Foreskin fibroblast (primary cell): ENCODE measurements at places on chromosomes 1 and 21.
A peak's percentile ranks its signal among the peaks of the same experiment; 100 is the strongest.

DNA sequence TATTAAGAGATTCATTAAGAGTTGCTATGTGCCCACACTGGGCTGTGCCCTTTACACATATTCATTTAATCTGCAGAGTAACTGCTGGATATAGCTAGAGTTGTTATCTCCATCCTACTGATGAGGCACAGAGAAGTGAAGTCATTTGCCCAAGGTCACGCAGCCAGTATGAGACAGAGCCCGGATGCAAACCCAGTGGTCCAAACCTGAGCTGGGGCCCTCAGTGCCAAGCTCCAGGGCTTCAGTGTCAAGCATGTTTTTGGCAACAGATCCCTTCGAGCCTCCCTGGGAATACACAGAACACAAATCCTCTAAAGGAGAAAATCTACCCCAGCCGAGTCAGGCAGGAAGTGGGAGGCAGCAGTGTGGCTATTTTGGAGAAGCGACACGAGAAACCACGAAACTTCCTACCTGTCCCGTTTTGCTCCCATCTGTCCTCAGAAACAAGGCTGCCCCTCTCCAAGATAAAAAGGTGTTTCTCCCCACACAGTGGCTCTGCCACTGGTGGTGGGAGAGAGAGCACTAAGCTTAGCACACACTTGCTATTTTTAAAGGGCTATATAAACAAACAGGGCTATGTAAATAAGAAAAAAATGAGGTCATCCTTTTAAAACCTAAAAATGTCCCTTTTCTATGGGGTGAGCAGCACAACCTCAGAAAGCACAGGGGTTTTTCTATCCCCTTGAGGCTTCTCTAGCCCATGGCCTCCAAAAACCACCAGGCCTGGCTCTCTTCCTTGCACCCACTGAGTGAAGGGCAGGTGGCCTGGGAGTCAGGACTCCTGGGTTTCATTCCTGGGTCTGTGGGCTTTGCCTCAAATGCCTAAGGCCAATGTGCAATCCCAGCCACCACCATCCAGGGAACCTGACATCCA lies 138.6 kb upstream of the EDN2 start:
- DNase-seq = peak; percentile 23

- DNase-seq = peak; percentile 85
These were observed 212.4 kb downstream of the FOXD2 start for GRCh38 chr1:47650205-47650604.

- no peak for DNase-seq
These were observed 110.2 kb upstream of the PLD5 start for GRCh38 chr1:242634732-242635131.

GRCh38 chr1:108016451-108016920 lies 51.5 kb upstream of the VAV3 start:
- peak; percentile 30 for DNase-seq

DNA sequence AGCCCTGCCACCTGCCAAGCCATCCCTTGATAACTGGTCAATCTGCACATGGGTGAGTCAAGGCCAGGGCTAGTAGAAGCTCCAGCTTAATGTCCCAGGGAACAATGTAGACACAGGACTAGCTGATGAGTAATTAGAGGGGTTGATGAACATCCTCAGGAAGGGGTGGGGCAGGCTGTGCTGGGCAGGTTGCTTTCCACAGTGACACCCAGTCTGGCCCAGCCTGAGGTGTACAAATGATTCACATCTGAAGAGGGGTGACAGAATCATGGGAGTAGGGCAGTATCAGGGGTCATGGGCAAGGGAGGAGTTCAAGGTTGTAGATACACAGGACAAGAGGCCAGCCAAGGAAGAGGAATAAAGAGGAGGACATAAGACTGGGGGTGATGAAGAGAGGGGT lies 4.3 kb downstream of the LPAR3 start:
- no peak for DNase-seq

- DNase-seq = no peak
These were observed 19.2 kb upstream of the KCNE2 start for GRCh38 chr21:34344584-34344983.

GRCh38 chr1:76230842-76231281 lies 156.3 kb downstream of the ST6GALNAC3 start:
- no peak for DNase-seq

DNA sequence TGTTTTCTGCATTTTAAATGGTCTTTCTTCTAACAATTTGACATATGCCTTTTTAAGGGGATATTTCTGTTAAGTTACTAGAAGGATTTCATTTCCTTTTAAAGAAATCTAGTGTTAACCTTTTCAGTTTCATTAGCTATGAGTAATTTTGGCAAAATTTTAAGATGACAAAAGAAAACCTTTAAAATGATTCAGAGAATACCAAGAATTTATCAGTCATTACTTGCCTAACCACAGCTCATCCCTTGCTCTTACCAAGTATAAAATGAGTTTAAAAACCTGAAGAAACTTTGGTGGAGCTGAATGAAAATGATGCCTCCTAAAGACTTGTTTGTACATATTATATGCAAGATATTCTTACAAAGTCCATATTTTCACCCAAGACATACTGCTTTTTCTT lies 101.7 kb downstream of the NEK7 start:
- peak; percentile 53 for DNase-seq

GRCh38 chr21:46079352-46080170 lies 18.4 kb upstream of the COL6A2 start:
- DNase-seq = peak; percentile 99

GRCh38 chr1:29033829-29034466 lies 89.8 kb downstream of the TMEM200B start:
- DNase-seq = peak; percentile 66

GRCh38 chr1:85611856-85612255 lies 31.3 kb downstream of the CCN1 start:
- DNase-seq = peak; percentile 100

DNA sequence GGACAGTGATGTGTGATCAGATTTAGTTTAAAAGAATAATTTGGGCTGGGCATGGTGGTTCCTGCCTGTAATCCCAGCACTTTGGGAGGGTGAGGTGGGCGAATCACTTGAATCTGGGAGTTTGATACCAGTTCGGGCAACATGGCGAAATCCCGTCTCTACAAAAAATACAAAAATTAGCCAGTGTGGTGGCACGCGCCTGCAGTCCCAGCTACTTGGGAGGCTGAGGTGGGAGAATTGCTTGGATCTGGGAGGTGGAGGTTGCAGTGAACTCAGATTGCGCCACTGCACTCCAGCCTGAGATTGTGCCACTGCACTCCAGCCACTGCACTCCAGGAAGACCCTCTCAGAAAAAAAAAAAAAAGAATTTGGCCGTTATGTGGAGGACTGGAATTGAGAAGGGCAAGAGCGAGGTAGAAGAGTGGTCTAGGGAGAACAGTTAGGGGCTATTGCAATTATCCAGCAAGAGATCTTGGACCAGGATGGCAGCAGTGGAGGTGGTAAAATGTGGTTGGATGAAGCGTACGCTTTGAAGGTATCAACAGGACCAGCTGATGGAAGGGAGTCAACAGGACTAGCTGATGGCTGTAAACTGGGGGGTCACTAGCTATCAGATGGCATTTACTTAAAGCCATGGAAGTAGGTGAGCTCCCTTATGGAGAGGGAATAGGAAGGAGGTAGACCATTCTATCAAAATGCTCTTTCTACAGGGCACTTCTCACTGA lies 9.6 kb downstream of the BTBD19 start:
- no peak for DNase-seq

DNA sequence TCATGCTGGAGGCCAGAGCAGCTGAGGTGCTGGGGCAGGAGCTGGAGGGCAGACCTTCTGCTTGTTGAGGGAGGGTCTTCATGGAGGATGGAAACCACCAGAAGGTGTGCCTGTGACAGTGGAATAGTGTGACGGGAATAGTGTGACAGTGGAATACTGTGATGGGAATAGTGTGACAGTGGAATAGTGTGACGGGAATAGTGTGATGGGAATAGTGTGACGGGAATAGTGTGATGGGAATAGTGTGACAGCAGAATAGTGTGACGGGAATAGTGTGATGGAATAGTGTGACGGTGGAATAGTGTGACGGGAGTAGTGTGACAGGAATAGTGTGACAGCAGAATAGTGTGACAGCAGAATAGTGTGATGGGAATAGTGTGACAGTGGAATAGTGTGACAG lies 325.1 kb downstream of the HHAT start:
- no peak for DNase-seq

- no peak for DNase-seq
These were observed 12.5 kb upstream of the FNBP1L start for GRCh38 chr1:93435443-93435842.

GRCh38 chr1:24875257-24875656 lies 54.8 kb downstream of the RUNX3 start:
- no peak for DNase-seq

GRCh38 chr1:195973311-195973904 lies 634.8 kb downstream of the KCNT2 start:
- DNase-seq = no peak

- no peak for DNase-seq
These were observed 98.2 kb downstream of the DMRTB1 start for GRCh38 chr1:53557369-53557768.

GRCh38 chr1:15103906-15104305 lies 49.6 kb upstream of the TMEM51 start:
- no peak for DNase-seq

DNA sequence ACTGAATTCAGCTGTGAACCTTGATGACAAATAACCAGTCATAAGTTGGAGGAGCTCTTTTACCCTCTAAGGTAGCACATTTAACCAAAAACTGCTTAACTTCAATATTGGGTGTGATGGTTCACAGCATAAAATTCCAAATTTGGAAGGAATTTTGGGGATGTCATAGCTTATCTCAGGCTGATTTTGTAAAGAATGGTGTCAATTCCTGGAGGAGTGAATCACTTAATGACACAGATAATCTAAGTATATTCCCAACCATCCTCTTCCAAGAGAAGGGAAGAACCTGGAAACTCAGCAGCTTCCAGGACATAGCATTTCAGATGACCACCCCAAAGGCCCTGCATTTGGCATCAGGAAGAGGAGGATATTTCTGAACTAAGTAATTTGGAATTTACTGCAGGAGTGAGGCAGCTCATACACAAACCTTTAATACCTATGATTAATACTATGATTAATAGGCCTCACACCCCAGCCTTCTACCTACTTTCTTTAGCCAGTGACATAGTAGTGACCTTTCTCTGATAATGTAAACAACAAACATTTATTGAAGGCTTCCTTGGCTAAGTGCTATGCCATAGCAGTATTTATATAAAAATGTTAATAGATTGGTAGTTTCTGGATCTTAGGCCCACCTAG lies 14.5 kb downstream of the GLUL start:
- no peak for DNase-seq

GRCh38 chr1:38865112-38865715 lies 5.6 kb upstream of the RRAGC start:
- no peak for DNase-seq

- DNase-seq = no peak
These were observed 2.3 kb downstream of the PIK3R3 start for GRCh38 chr1:46130121-46130520.

- DNase-seq = peak; percentile 40
These were observed 33.9 kb downstream of the EIF2D start for GRCh38 chr1:206578068-206578977.

DNA sequence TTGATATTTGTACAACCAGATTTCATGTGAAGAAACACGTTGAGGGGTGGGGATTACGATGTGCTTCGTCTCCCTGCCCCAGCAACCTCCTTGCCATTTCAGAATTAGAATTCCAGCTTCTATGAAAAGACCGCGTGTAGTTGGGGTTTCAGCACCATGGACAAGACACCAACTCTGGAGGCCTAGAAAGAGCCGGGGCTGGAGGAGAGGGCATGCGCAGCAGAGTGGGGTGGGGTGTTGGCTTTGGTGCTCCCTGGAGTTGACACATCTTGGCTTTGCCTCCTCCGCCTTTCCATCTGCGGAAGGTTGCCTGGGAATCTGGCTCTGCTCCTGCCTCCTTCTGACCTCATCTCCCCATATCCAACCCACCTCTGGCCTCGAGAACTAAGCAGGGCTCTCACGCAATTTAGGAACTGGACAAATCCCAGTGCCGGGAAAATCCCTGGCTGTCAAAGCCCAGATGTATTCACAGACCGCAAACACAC lies 11.8 kb downstream of the HTR6 start:
- DNase-seq = peak; percentile 81

DNA sequence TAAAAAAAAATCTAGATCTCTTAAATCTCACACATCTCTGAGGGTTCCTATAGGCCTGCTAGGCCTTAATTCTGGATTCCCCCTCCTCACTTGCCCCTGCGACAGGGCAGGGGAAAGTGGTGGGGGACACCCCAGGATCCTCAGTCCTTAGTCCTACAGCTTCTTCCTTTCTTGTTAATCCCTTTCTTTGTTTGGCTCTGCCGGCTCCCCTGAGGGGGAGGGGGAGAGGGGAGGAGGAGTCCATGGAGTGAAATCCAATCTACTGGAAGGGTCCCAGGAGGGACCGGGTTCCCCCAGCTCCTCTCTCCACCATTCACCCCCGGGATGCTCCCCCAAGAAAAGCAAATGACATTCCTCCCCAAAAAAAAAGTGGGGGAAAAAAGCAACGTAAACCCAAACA lies 8.5 kb downstream of the MEX3A start:
- no peak for DNase-seq

DNA sequence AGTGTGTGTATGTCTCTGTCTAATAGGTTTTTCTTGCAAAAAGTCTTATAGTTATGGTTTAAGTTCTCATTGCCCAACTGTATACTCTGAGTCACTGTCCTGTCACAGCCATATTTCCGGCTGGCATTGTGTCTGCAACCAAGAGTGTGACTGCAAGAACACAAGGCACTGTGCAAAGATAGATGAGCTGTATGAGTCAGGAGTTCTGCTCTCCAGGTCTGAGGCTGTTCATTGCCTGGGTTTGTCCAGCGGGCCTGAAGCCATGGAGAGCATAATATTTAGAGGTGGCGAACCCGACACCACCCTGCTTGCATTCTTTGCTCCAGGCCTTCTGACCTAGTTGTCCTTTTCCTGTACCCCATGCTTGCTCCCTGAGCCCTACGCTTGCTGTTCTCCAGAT lies 50.9 kb upstream of the CNIH3 start:
- DNase-seq = peak; percentile 97

DNA sequence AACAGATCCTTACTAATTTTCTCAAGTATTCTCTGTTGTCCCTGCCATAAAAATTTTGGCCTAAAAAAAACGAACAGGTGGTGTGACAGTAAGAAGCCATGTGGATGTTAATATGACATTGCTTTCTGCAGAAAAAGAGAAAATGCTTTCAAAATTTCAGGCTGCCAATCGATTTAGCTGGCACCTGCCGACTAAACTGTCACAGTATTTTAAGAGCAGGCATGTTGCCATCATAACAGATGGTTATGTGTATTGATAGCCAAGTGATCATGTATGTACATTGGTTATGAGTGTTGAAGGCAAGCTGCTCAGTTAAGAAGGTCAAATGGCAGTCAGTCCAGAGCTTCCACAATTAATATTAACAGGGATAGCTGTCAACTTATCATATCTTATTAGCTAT lies 1017.0 kb downstream of the MRPL39 start:
- DNase-seq = no peak

DNA sequence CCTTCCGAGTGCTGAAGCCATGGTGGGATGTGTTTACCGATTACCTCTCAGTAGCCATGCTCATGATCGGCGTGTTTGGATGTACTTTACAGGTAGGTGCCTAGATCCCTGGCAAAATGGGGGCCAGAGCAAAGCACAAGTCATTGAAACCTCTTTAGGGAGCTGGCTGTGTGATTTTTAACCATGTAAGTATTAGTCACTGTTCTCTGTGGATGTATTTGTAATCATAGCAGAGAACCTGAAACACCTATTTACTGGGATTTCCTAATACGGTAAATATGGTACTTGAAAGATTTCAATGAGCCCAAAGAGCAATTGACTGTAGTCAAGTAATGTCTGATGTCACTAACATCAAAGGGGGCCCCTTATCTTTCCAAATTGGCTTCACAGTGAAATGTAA lies 53.6 kb downstream of the LRRC8C start:
- no peak for DNase-seq
